ENCODE measurements at places on chromosomes 13 and 19.

DNA sequence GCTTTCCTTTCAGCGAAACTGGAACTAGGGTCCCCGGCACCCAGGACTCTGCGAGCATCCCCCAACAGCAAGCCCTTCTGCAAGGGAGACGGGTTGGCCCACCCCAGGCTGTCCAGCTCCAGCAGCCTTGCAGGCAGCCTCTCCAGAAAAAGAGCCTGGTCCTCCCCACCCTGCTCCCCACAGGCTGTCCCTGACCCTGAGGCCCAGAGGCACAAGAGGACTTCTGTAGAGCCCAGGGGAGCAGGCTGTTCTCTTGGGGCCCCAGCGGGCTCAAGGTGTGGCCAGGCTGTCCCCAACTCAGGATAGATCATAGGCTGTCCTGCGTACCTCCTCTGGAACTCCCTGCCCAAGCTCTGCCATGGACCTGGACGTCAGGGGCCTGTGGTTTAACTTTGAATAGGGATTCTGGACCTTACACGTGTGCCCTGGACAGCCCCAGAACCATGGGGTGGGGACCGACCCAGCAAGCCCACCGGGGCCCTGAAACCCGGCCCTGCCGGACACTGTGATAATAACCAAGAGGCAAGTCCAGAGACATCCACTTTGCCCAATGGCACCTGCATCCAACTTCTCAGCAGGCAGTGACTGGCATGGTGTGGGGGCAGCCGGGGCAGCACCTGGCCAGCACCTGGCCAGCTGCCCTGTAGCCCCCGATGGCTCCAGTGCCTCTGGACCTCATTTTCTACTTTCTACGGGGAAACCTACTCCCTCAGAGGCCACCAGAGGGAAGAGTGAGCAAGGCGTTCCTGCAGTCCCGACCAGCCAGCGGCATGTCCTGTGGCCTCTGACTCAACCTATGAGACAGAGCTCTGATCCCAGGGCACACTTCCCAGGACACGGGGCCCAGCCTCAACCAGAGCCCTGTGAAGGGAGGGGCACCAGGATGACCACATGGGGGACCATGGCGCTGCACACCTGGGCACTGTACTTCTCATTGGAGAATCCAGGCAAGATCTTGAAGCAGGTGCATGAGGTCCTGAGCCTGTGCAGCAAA, 50.9 kb upstream of the TPM4 start:
- no peak for DNase-seq

DNA sequence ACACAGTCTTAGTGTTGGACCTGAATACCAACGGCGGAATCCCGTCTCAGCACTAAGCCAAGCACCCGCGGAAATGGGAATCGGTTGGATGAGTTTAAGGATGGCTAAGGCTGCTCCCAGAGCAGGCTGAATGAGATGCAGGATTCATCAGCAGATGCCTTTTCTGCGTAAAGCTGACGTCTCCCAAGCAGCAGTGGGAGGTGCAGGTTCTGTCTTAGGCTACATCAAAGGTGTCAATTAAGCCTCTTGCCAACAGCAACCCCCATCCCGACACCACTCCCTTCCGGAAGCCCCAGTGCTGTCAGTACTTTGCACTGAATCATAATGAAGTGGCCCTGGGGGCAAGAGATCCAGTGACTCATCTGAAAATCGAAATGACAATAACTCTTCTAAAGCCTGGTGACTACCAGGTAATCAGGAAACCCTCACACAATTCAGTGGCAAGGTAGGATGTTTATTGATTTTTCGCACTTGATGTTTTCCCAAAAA, 275.6 kb downstream of the DCLK1 start:
- no peak for DNase-seq

DNA sequence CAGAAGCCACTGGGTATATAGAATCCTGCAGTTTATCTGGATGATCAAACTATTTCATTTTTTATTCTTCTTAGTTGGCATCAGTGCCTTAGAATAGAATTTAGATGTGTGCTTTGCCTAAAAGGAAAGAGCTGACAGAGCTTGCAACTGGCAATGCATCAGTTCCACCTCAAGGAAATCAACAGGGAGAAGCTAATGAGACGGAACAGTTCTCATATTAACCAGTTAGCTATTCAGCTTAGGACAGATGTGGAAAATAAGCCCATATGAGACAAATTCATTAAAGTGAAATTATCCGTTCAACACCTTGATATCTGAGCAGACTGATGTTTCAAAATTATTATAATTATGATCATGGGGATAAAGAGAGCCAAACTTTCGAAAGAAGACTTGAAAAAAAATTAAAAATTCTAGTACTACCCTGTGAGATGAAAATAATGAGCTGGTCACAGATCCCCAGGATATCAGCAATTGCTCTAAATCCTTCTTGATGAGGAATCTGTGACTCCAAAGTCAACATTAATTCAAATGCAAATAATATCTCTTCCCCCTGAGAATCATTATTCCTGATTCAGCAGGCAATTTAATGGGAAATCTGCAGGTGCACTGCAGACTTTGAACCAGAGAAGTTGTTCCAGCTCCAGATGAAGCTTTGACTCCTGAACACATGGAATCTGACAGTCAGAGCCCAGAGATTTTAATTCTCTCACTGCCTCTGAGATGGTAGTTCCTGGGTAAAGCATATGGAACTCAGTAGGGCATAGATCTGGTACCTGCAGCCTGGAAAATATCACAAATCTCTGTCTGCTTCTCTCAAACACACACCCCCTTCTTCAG, 486.8 kb downstream of the FOXO1 start:
- DNase-seq, result no peak

DNA sequence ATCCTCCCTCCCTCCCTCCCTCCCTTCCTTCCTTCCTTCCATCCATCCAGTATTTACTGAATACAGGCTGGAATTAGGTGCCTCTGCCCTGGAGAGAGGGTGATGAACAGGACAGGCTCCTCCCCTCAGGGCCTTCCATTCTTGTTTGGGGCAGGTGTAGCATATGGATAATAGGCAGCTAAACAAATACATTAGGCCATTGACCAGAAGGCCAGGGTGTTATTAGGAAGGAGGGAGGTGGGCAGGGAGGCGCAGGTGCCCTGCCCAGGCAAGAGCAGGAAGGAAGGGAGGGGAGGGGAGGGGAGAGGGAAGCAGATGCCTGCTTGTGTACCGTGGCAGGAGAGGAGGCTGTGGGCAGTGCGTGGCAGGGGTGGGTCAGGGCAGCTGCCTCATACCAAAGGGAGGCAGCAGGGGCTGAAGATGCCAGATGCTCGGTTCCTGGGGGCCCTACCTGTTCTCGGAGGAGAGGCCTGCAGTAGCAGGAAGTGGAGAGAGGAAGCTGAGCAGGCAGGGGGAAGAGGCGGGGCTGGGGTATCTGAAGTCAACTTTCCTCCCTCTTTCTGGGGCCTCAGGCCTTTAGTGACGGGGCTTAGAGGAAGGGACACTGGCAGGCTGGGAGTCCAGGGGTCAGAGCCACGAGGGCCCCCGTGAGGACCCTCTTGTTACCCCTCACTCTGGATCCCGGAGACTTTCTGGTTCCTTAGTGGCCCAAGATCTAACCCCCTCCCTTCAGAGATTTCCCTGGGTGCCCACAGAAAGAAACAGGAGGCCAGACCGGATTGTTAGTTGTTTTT, at the start of gene RINL:
Gene RINL (minus strand): TSS at position 495 of the 794 bp plus-strand sequence. CDS start 1,533 bp downstream, outside the sequence.
- DNase-seq, result no peak

- no peak for DNase-seq
These were observed 8.6 kb downstream of the GAS6 start for GRCh38 chr13:113855012-113855921.
